ENCODE measurements at places on chromosomes 4 and X.

- no peak for DNase-seq
Measured at GRCh38 chrX:100720301-100720700, 11.6 kb downstream of the SYTL4 start.

- DNase-seq = no peak
Measured at GRCh38 chrX:21158678-21159077, 215.5 kb upstream of the CNKSR2 start.

GRCh38 chr4:17719106-17719505 lies 62.3 kb downstream of the FAM184B start:
- DNase-seq = no peak

DNA sequence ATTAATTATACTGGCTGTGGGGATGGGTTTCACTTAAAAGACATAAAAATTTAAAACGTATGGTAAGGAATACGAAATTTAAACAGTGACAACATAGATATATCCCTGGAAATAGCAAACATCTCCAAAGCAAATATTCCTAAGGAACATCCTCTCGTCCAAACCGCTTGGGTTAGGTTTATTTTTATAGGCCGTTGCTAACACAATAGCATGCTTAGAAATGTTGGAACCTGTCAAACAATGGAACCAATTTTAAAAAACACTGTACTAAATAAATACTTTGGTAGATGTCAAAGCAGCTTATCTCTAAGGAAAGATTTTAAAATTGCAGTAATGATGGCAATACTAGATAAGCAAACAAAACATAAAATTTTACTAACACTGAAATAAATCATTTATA lies 45.4 kb downstream of the SEC24D start:
- DNase-seq = no peak

DNA sequence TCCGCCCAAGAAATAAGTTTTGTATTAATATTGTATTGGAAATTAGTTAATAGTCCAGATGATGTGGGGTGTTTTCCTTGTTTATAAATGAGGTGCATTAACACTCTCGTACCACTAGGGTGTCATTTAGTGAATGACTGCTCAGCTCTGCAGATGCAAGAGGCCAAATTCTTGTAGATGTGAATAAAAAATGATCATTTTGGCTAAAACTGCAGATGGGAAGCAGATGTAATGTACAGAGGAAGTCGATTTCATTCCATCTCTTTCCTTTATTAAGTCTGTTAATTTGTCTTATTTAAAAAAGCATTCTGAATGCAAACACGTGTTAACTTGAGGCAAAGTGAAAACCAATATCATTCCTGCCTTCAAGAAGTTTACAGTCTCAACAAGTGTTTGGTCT lies 108.1 kb downstream of the DHX15 start:
- no peak for DNase-seq

GRCh38 chr4:183959319-183960045 lies 54.4 kb downstream of the STOX2 start:
- DNase-seq = no peak

GRCh38 chrX:112137276-112137675 lies 54.7 kb upstream of the TRPC5 start:
- no peak for DNase-seq

GRCh38 chrX:66233209-66233608 lies 69.2 kb downstream of the HEPH start:
- no peak for DNase-seq

DNA sequence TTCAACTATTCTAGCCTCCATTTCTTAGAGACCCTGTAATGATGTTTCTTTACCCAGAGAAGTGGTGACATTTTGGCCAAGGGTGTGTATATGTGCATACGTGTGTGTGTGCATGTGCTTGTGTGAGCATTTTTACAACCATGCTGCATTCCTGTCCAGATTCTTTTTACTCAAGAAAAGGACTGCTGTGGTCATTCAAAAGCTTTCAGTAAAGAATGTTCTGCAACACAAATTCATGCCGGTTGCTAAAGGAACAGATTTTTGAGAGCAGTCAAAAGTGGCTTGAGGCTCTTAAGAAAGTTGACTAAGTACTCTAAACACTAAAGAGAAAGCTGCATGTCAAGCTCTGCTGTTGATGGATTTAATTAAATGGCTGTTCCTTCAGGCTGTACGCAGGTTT lies 65.0 kb upstream of the FMR1 start:
- DNase-seq = no peak

DNA sequence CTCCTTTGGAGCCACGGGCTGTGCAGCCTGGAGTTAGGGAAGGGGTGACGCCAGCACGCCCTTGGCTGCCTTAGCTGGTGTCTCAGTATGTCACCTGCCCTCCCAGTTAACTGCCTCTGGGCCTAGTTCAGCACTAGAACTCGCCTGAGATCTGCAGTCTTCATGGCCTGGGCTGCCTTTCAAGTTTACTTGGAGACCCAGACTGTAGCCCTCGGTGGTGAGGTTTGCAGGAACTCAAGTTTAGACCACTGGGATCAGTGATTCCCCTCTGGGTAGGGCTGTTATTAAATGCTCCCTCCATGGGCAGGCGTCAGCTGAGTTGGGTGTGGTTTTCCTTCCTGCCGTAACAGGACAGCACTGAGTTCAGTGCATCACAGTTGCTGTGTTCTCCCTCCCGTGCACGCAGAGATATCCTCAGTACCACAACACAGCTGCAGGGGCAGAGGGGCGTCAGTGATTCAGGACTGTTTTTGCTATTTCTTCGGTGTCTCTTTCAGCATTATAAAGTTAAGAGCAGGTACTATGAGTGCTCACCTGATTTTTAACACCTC lies 30.5 kb downstream of the PLAC8 start:
- DNase-seq = peak; percentile 39

- DNase-seq = no peak
Measured at GRCh38 chrX:40872351-40872750, 137.0 kb upstream of the MED14 start.

DNA sequence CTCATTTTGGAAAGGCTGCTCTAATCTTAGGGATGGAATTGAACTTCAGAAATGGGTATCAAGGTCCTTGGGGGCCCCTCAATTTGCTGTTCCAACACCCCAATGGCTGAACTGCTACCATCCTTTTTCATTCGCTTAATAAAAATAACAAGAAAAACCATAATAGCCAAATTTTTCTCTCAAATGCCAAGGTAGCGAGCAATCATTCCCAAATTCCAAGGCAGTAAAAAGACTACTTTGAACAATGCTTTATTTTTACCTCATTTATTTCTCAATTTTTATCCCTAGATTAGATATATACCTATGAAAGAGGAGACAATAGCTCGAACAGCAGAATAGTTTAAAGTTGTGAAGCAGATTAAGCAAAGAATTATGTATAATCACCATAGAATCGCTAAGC lies 323.4 kb upstream of the SLC7A11 start:
- no peak for DNase-seq

GRCh38 chr4:19592391-19592790 lies 659.3 kb upstream of the SLIT2 start:
- no peak for DNase-seq

GRCh38 chr4:48499551-48500066 lies 9.6 kb downstream of the ZAR1 start:
- no peak for DNase-seq

DNA sequence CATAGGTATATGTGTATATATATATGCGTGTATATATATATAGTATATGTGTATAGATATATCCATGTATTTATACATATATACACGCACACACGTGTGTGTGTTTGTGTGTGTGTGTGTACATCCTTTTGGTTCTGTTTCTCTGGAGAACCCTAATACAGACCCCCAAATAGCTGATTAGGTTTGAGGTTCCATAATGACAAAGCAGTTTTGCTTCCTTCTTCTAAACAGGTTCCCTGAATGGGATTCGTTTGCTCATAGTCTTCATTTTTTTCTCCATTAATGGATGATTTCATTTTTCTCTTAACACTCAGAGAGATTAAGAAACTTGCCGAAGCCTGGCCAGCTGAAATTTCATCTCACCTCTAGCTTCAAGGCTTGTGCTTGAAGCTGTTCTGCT lies 234.0 kb upstream of the BCOR start:
- DNase-seq = no peak

- DNase-seq = no peak
Measured at GRCh38 chr4:55928846-55929245, 19.9 kb upstream of the CEP135 start.

GRCh38 chr4:14165222-14165920 lies 537.8 kb upstream of the BOD1L1 start:
- DNase-seq = no peak

DNA sequence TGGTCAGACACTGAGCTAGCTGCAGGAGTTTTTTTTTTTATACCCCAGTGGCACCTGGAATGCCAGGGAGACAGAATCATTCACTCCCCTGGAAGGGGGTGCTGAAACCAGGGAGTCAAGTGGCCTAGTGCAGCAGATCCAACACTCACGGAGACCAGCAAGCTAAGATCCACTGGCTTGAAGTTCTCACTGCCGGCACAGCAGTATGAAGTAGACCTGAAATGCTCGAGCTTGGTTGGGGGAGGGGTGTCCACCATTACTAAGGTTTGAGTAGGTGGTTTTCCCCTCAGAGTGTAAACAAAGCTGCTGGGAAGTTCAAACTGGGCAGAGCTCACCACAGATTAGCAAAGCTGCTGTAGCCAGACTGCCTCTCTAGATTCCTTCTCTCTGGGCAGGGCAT lies 537.9 kb upstream of the LCORL start:
- no peak for DNase-seq

GRCh38 chr4:178339769-178340168 lies 897.5 kb upstream of the AGA start:
- DNase-seq = no peak

DNA sequence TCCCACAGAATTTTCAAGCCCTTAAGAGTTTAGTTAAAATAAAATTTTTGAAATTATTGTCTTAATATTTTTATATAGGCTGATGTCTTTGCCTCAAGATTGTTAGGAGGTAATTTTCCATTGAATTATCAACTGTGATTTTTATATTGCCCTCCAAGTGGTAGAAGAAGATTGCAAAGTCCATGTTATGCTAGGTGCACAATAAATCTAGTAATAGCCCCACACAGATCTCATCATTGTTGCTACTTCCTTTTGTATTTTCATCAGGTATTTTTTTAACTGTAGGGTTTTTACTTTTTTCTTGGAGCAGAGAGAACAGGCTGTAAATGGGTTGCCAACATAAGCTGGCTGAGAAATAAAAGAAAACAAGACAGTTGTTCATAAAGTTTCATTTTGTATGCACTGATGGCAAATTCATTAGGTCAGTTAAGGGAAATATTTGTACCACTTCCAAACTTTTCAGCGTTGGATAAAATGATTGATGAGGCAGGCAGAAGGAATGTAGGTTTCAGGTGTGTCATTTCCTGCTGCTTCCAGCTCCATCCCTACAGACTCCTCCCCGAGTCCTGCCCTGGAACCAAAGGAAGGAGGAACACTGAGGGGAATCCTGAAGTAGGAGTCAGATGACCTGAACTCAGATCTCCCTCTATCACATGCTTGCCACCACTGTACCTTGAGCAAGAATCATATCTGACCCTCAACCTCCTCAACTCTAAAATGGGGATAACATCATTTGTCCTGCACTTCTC lies 105.5 kb downstream of the PRRG1 start:
- DNase-seq = no peak

- no peak for DNase-seq
Measured at GRCh38 chr4:129098531-129099001, 2.6 kb downstream of the C4orf33 start.

- DNase-seq = no peak
Measured at GRCh38 chr4:8545439-8545765, 34.8 kb upstream of the GPR78 start.

- no peak for DNase-seq
Measured at GRCh38 chr4:65791111-65791811, 121.0 kb upstream of the EPHA5 start.

DNA sequence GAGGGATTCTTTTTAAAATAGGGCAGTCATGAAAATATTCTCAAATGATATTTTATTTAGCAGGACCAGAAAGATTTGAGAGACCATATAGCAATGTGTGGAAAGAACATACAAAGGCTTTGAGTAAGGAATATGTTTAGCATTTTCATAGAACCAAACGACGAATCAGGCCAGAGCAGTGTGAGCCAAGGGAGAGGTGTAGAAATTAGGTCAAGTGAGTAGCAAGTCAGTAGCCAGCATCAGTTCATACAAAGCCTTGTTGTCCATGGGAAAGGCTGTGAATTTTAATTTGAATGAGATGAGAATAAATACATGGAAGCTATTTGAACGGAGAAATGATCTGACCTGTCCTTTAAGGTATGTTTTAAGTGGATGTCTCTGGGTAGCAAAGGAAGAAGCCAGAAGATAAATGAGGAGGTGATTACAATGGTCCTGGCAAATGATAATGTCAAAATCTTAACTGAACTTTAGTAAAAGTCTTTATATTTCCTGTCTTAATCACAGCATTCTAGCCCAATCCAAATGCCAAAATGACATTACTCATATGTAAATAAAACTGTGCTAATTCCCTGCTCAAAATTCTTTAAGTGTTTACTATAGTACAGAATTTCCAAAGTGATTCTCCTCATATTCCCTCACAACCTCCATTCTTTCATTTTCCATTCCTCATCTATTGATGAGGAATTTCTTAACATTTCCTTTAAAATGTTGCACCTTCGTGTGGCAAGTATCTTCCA lies 155.7 kb upstream of the SLIT2 start:
- DNase-seq = no peak
